BJ (cell line): ENCODE measurements at places on chromosomes 11 and 22. TPM values are rescaled to one million over a fixed set of nuclear protein-coding genes. Genes with fewer than 3 reads are reported as not detected.

- no peak for DNase-seq
Measured at GRCh38 chr22:29081517-29082236, 8.8 kb downstream of the KREMEN1 start.

DNA sequence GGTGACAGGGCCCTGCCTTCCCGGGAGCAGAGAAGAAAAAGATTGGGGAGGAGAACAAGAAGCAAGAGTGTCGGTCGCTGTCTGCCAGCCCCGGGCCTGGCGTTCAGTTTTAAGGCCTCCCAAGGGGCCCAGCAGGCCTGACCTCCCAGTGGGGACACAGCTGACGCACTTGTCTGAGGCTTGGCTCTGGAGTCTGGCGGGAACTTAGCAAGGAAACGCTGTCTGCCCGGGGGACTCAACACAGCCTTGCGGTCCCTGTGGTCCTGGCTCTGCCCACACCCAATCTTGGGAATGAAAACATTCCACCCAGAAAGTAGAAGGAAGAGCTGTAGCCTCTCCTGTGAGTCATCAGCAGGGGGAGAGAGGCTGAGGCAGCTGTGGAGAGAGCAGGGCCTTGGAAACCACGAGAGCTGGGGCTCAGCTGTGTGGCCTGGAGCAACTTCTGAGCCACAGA is 54.4 kb downstream of the TRAF6 start:
- peak; percentile 99 for DNase-seq

GRCh38 chr11:95335989-95336388 is 105.0 kb upstream of the SESN3 start:
- DNase-seq, result no peak

DNA sequence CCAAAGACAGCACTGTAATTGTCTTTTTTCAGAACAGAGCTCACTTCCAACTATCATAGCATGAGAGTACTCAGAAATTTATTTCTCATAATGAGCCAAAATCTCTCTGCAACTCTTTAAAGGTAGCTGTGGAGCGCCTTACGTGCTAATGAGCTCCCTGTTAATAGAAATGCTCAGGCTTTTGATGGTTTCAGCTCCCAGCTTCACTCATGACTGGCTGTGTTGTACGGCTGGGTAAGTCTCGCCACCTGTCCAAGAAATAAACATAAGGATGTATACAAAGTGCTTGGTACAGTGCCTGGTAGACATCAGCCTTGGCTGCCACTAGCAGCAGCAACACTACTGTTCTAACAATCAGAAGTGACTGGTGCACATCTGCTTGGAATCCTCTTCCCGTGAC is 109.4 kb downstream of the LDLRAD3 start:
- DNase-seq, result no peak

DNA sequence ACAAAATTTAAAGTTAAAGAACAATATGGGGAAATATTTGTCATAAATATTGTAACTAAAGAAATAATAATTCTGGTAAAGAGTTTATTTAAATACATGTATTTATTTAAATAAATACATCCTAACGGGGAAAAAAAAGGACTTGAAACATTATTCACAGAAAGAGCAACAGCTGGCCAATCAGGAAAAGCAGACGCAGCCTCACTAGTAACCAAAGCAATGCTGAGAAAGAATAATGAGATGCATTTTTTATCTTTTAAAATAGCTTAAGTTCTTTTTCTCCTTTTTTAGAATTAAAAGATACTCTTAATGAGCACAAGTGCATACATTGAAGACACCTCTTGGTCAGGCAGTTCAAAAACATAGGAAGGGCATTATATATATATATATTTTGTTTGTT is 2.6 kb upstream of the LTO1 start:
- no peak for DNase-seq

- peak; percentile 66 for DNase-seq
Measured at GRCh38 chr11:27234043-27234668, 128.9 kb downstream of the CCDC34 start.

PATZ1 gene
- polyA plus RNA-seq, result 6.2 and 10.1 TPM in 2 replicates
